ENCODE measurements at places on chromosomes 6 and 20.

- no peak for DNase-seq
Measured at GRCh38 chr6:124022641-124023040, 219.0 kb downstream of the NKAIN2 start.

DNA sequence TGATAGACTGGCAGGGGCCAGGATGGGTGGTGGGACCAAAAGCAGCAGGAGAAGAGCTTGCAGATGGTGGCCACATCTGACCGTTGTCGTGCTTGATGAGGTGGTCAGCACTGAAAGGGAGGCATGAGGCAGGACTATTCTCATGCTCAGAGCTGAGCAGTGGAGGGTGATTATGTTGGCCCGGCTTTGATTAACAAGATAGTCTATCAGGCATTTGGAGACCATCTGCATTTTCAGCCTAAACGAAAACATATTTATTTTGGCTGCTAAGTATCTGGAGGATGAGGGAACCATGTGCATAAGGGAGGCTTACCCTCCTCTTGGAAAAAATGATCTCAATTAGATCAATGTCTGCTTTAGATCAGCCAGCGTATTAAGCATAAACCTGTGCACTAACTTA is 141.6 kb upstream of the KCNK16 start:
- DNase-seq = no peak

DNA sequence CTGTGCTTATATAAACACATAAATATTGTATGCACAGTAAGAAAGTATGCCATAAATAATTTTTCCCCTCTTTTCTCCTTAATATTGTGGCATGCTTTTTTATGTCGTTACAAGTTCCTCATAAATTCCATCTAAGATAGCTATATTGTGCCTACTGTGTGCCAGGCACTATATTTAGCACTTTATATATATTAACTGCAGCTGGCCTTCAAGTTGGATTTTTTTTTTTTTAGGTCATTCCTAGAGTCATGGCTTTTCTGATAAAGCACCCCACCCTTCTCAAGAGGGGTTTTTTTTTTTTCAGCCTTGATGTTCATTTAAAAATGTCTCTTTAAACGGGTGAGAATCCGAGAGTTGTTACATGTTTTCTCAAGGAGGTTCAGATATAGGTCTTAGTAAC is 42.8 kb upstream of the RNF8 start:
- DNase-seq = no peak

DNA sequence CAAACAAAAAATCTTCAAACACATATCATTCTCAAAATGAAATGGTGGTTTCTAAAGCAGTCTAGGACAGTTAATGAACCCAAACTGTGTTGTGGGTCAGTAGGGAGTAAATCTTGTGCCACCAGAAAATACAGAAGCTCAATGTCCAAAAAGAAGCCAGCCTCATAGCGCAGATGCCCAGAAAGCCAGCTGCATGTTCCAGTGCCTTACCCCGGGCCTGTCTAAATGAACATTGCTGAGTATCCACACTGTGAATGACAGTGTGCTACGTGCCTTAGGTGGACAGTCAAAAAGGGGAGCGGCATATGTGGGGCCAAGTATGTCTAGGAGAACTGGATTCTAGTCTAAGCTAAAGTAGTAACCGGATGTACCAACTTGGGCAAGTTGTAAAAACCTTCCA is 10.9 kb downstream of the FYN start:
- no peak for DNase-seq

GRCh38 chr6:167952512-167952859 is 45.0 kb upstream of the KIF25 start:
- DNase-seq = no peak

DNA sequence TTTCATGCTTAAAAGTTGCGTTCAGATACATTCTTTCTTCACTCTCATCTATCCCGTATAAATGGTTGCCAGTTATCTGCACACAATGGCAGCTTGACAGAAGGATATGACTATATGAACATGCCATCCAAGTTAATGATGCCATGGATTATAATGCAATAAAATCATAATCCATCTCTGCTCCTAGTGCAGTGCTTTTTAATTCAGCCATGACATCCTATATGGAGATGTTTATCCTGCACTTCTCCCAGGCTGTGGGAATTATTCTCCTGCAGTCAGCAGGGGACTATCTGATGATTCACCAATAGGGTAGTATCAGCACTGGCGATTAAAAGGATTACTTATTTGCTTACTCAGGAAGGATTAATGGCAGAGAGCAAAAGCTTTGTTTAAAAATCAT is 273.8 kb downstream of the SAMD5 start:
- peak; percentile 41 for DNase-seq

- DNase-seq = no peak
Measured at GRCh38 chr6:44332585-44332984, 9.9 kb upstream of the SPATS1 start.

DNA sequence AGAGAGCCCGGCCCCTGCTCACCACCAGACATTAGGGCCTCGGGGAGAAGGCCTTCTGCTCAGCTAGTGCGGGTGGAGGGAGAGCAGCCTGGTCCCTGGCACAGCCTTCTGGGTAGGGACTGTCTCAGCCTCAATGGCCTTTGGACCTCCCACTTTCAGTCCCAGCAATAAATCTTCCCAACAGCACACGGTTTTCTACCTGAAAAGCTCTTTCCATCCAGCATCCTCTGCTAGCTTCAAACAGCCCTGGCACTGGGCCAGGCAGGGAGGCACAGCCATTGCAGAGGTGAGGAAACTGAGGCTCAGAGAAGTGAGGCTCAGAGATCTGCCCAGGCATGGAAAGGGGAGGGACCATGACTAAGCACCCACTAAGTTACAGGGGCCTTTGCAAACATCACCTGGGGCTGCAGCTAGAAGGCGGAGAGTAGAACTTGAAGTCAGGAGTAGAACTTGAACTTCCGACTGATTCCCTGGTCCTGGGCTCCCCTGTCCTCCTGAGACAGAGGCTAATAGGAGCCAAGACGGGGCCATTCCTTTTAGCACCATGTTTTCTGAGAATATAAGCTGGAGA is 43.9 kb upstream of the NOL4L start:
- DNase-seq = no peak

GRCh38 chr20:1959156-1959555 is 34.7 kb downstream of the PDYN start:
- DNase-seq = no peak

DNA sequence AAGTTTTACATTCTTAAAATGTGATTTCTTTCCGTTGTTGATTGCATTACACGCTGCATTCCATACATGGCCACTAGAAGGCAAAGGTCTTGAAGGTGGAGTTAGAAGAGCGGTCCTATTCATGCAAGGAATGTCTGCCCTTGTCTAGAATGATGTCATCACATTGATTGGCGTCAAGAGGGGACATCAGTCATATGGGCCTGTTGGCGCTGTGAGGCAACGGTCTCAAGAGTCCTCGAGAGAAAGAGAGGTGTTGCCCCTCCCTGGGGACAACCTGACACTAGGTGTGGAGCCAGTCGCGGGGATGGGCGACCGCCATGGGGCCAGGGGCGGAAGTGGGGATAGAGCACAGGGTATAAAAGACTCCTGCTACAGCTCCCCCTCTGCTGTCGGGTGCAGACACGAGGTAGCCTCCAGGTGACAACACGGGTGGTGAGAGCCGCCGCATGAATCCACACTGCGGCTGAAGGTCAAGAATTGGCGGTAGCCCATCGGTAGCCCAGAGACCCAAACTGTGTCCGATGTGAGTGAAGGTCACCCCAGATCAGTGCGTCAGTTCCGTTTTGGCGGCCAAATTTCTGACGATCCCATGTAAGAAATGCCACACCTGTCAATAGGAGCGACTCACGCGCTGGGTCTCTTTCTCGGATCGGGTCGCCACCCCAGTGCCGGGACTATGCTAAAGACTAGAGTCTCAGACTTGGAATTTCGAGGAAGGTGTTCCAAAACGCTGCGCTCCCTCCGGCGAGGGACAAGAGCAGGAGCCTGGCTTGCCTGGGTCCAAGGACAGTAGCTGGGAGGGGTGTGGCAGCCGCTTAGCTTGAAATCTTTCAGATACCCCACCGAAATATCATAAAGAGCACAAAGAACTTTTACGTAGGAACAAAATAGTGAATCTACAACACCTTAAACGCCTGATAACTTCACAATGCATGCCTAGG is 93.2 kb upstream of the ZNF184 start:
- no peak for DNase-seq

- no peak for DNase-seq
Measured at GRCh38 chr6:6788394-6789032, 200.0 kb downstream of the LY86 start.

DNA sequence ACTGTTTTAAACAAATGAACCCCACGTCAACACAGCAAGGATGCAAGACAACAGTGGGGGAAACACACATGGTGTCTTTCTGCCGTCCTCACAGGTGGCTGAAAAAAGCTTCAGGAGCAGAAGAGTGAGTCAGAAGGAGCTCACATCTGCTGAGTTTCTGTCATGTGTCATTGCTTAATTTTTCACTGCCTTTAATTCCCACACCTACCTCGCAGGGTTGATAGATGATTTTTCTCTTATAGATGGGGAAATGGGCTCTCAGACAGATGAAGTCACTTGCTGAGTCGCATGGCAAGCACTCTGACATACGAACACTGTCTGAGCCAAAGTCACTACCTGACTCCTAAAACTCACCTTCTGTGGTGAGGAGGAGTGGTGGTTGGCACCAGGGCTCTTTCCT is 28.3 kb upstream of the CARMIL1 start:
- DNase-seq = no peak

- no peak for DNase-seq
Measured at GRCh38 chr6:157135691-157136090, 187.6 kb downstream of the TMEM242 start.

- DNase-seq = peak; percentile 40
Measured at GRCh38 chr6:148166339-148166968, 176.2 kb upstream of the SASH1 start.

All from fibroblast of skin of left quadriceps (primary cell).